ENCODE measurements at places on chromosomes 13 and 19.
A peak's percentile ranks its signal among the peaks of the same experiment; 100 is the strongest.

DNA sequence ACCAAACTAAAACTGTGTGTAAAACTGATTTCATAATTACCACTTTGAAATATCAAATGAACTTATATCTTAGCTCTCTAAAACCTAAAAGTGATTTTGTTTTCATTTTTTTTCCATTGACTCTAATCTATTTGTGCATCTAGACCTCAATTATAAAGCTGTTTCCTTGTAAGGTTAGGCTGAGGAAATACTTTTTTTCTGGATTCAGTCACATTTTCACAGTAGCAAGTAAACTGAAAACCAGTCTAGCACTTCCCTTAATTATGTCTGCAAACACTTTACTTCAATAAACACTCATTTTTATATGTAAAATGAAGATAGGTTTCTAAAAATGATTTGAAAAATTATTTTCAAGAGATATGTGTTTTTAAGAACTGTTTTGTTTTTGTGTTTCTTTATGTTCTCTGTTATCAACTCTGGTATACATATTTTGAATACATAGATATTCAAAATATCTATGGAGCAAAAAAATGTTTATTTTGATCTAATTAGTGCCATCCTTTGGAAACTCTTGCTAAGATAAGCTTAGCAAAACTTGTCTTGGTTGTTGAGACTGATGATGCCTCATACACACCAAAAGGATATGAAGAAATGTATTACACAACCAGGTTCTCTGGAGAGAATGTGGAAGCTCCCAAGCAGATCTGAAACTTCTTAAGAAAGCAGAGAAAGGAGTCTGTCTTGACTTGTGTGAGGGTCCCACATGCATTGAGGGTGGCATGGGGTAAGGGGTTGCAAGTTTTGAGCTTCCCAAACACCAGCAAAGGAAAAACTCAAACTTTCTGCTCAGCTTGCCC, 1887.4 kb downstream of the PCDH9 start:
- no peak for DNase-seq

GRCh38 chr13:105016266-105016665, 1519.2 kb downstream of the EFNB2 start:
- no peak for DNase-seq

GRCh38 chr19:5131031-5131505, 162.2 kb downstream of the KDM4B start:
- DNase-seq, result no peak

DNA sequence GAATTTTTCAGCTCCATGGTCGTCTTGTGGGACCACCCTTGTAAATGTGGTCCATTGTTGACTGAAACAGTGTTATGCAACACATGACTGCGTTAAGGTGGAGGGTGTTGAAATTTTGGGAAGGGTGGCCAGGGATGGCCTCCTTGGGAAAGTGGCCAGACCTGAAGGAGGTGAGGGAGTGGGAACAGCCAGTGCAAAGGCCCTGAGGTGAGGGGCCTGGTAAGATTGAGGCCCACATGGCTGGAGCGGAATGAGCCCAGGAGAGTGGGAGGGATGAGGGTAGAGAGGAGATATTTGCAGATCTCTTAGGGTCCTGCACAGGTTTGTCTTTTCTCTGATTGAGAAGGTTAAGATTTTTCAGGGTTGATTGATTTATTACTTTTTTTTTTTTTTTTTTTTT, 18.2 kb downstream of the SIPA1L3 start:
- DNase-seq, result no peak

- no peak for DNase-seq
Measured at GRCh38 chr13:109773786-109774185, 12.6 kb downstream of the IRS2 start.

DNA sequence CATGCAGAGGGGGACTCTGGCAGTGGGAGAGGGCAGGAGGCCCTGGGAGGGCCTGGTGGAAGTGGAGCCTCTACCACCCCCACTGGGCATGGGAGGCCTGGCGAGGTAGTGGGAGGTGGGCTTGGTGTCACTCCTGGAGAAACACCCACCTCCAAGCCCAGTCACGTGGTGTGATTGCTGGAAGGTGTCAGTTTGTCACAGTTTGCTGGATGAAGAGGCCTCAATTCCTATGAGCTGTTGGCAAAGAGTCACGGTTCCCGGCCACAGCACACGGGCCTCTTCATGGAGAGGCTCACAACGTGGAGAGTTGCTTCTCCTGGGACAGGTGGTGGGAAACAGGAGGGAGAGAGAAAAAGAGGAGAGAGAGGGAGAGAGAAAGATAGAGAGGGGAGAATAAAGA, 684.1 kb upstream of the ARGLU1 start:
- no peak for DNase-seq

DNA sequence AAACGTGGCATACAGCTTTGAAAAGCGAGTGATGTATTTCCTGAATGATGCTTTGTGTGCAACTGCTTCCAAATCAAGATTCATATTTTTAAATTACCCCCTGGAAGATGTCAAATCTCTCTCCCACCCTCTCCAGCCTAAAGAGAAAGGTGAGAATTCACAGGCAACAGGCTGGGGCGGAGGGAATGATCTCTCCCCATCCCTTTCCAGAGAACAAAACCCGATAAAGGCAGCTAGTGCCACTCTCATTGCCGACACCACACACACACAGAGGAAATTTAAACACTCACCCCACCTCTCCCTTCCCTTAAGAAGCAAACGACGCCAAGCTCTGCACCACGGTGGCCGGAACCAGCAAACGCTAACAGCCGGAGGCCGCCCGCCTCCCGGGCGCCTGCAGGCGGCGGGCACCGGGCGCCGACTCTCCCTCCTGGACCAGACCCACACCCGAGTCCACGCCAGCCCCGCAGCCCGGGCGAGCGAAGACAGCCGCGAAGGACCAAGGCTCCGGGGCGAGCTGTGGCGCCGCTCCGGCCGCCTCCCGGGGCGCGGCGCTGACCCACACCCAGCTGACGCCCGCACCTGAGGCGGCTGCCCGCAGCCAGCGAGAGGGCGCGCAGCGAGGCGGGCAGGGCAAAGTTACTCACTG, 477 bp downstream of the LNX2 start:
- DNase-seq, result peak; percentile 1
